ENCODE measurements at places on chromosomes 5 and 9. TPM values are rescaled to one million over a fixed set of nuclear protein-coding genes. Genes with fewer than 3 reads are reported as not detected.

GRCh38 chr9:99825172-99826046 is 3.7 kb downstream of the NR4A3 start:
- H3K27me3 ChIP-seq = peaks cover 87% of the 10 kb centered on the region
- H3K36me3 ChIP-seq = peaks cover 12% of the 10 kb centered on the region
- peak overlapping the region; percentile 88 for H3K4me3 ChIP-seq
- peak; percentile 32 for DNase-seq
- no peak overlapping the region for H3K27ac ChIP-seq

GRCh38 chr5:95809414-95809960 is 13.0 kb downstream of the GLRX start:
- H3K4me1 ChIP-seq = peaks cover 19% of the 10 kb centered on the region
- DNase-seq = no peak
- no peaks in the 10 kb centered on the region for H3K27me3 ChIP-seq
- H3K27ac ChIP-seq = no peak overlapping the region
- no peak overlapping the region for H3K4me3 ChIP-seq
- H3K36me3 ChIP-seq = peaks cover 3% of the 10 kb centered on the region

DNA sequence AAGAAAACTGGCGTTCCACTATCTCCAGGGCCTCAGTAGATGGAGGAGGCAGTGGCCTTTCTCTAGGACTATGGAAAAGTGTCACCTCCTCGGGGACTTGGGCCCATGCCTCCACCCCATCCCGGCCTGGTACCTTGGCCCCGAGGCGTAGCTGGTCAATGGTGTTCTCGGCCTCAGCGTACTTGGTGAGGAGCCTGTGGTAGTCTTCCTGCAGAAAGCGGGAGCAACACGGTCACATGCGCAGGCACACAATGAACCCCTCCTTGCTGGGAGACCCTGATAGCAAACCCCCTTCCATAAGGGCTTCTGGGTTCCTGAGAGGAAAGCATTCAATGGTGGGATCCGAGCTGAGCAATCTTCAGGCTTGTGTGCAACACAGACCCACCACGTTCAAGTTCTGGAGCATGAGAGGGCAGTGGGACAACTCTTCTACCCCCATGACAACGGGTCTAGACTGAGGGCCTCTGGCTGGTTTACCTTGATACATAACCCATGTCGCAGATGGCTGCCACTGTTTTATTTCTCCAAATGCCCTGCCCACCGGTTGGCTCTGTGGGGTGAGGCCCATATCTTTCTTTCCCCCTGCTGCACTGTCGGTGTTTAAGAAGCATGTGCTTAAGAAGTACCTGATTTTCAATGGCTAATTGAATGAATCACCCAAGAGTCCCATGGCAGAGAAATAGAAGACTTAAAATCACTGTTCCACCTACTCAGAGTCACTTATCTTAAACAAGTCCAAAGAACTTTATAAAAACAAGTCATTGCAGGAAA is 13.6 kb downstream of the AKNA start:
- no peak for DNase-seq
- no peaks in the 10 kb centered on the region for H3K27me3 ChIP-seq

DNA sequence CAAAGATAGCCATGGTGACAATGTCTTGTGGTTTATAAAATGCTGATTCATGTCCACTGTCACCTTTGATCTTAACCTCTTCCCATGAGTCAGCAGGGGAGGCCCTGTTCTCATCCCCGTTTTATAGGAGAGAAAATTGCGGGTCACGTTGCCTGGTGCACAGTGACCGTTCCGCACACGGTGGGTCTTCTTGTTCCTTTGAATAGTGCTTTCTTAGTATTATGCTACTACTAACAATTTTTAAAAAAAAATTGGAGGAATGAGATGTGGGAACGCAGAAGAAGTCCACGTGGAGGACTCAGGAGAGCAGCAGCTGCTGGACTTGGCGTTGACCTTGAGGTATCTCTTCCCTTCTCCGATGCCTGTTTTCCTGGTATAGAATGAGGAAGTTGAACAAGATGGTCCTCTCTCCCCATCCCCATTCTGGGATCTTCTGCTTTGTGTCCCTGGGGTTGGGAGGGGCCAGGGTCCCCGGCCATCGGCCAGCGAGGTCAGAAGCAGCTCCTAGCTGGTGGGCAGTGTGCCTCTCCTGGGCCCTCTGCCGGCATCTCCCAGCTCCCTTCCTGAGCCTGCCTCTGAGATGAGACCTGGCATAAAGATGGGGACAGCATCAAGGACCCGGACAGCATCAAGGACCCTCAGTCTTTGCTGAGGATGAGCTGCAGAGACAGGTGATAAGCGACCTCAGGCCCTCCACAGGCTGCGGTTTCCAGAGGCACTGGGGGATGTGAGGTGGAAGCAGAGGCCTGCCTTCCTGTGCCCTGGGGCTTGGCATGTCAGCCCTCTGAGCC is 143.9 kb downstream of the C9orf50 start:
- no peak for DNase-seq
- no peaks in the 10 kb centered on the region for H3K27me3 ChIP-seq
- H3K27ac ChIP-seq = no peak overlapping the region
- H3K4me3 ChIP-seq = no peak overlapping the region

GRCh38 chr5:159781626-159782157 is 134.6 kb upstream of the ADRA1B start:
- no peak overlapping the region for H3K4me3 ChIP-seq
- no peak for DNase-seq
- H3K27ac ChIP-seq = no peak overlapping the region

The DDX41 gene
- 125 TPM for total RNA-seq
